ENCODE measurements at places on chromosomes 6 and 20.

GRCh38 chr6:142913511-142914047 lies 31.4 kb downstream of the HIVEP2 start:
- no peak for DNase-seq

DNA sequence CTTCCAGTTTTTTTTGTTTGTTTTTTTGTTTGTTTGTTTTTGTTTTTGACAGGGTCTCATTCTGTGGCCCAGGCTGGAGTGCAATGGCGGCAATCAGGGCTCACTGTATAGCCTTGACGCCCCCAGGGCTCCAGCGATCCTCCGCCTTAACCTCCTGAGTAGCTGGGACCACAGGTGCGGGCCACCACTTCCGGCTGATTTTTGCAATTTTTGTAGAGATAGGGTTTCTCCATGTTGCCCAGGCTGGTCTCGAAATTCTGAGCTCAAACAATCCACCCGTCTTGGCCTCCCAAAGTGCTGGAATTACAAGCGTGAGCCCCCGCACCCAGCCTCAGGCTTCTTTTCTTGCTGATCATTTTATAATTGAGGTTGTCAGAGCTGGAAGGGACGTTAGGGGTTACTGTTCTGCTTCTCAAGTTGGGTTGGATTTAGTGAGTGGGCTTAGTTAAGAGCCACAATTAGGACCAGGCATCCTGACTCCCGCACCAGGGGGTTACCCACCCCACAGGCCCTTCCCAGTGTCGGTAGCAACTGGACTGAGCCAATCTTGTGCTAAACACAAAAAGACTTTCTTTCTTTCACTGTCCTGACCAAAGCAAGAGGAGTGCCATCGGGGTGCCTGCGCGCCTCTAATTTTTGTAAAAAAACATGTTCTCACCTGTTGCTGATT lies 13.1 kb upstream of the ZSCAN9 start:
- DNase-seq, result no peak

GRCh38 chr20:33160681-33161080 lies 7.3 kb upstream of the BPIFA2 start:
- DNase-seq, result no peak

GRCh38 chr20:61965606-61966491 lies 99.8 kb downstream of the TAF4 start:
- no peak for DNase-seq

DNA sequence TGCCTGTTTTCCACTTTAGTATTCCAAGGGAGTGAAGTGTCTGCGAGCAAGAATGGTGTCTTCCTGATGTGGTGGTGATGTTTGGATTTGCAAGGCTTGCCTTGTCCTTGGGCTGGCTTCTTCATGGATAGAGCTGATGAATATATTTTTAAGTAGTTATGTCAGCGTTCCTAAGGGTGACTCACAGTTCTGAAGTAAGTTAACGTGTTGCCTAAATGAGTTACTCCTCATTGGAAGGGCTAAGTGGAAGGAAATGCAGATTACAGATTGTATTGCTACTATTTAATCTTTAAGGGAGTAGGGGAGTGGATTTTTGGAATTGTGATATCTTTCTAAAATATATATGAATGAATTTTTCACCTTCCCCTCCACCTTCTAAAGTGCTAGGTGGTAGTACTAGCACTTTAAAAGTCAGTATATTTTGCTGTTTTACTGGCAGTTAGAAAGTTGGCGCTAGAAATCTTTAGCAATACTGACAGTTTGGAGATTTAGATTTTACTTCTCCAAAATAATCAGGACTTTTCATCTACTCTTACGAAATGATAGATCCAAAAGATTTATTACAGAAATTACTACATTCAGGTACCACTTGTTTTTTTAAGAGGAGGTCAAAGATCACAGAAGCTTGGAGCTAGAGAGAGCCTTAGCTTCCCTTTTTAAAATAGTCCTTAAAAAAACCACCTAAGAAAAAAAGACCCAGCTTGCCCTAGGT lies 197.4 kb downstream of the JARID2 start:
- DNase-seq, result peak; percentile 77

GRCh38 chr6:1290805-1291204 lies 21.1 kb upstream of the FOXQ1 start:
- no peak for DNase-seq

DNA sequence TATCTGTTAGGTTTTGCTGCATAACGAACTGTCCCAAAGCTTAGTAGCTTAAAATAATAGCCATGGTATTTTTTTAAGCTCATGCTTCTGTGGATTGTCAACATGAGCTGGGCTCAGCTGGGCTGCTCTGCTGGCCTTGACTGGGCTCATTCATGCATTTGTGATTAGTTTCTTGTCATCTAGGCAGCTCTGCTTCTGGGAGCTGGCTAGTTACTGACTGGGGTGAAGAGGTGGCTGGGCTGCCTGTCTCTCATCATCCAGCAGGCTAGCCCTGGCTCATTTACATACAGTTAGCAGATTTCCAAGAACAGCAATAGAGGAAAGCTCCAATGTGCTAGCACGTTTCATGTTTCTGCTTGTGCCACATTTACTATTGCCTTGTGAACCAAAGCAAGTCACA lies 165.1 kb upstream of the PCSK2 start:
- no peak for DNase-seq

- DNase-seq, result no peak
These were observed 6.0 kb downstream of the GJA1 start for GRCh38 chr6:121441477-121441876.

- no peak for DNase-seq
These were observed 57.5 kb downstream of the BFSP1 start for GRCh38 chr20:17473659-17474058.

- DNase-seq, result no peak
These were observed 884.5 kb upstream of the GJE1 start for GRCh38 chr6:141248021-141248799.

DNA sequence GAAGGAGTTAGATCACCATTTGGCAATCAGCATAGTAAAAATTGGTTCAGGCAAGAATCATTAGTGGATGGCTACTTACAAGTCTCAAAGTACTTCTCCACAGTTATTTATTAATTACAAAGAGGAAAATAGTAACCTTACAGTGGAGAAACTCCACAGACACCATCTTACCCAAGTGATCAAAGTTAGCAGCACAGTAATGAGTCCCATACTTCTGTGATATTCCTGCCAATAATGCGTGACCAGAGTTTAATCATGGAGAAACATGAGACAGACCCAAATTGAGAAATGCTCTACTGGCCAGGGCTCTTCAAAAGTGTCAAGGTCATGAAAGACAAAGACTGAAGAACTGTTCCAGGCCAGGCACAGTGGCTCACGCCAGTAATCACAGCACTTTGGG lies 9.5 kb downstream of the TBC1D7 start:
- DNase-seq, result no peak

DNA sequence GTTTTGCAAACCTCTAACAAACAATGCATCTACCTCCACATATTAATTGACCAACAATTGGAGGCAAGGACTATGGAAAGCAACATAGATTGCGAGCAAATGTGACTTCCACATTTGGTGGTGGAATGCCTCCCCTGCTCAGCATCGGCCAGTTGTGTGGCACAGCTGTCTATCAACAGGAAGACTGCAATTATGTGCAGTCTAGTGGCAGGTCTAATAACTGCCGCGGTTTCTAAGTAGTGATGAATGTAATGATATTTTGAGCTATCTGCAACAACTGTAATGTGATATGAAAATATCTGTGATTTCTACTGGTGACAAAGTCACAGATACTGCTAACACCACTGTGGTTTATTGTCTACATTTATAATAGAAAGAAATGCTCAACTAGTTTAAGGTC lies 56.8 kb downstream of the NCR2 start:
- DNase-seq, result no peak

DNA sequence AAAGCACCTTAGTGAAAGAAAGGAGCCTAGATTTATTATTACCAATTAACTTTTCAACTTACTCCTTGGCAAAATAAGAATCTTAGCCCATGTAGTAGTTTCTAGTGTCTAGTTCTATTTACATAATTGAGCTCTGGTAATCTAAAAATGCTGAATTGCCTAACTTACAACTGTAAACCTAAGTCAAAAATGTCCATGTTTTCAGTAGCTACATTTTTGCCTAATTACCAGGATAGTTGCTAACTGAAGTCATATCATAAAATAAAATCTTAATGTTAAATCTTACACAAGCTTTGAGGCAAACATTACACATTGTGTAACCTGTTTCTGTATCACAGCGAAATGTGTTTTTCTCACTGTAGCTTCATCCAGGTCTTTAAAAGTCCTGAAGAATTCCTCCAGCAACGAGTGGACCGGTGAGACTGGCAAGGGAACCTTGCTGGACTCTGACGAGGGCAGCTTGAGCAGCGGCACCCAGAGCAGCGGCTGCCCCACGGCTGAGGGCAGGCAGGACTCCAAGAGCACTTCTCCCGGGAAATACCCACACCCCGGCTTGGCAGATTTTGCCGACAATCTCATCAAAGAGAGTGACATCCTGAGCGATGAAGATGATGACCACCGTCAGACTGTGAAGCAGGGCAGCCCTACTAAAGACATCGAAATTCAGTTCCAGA lies 7.6 kb upstream of the CLDN20 start:
- DNase-seq, result no peak

GRCh38 chr6:74715355-74716085 lies 490.3 kb downstream of the COL12A1 start:
- no peak for DNase-seq

DNA sequence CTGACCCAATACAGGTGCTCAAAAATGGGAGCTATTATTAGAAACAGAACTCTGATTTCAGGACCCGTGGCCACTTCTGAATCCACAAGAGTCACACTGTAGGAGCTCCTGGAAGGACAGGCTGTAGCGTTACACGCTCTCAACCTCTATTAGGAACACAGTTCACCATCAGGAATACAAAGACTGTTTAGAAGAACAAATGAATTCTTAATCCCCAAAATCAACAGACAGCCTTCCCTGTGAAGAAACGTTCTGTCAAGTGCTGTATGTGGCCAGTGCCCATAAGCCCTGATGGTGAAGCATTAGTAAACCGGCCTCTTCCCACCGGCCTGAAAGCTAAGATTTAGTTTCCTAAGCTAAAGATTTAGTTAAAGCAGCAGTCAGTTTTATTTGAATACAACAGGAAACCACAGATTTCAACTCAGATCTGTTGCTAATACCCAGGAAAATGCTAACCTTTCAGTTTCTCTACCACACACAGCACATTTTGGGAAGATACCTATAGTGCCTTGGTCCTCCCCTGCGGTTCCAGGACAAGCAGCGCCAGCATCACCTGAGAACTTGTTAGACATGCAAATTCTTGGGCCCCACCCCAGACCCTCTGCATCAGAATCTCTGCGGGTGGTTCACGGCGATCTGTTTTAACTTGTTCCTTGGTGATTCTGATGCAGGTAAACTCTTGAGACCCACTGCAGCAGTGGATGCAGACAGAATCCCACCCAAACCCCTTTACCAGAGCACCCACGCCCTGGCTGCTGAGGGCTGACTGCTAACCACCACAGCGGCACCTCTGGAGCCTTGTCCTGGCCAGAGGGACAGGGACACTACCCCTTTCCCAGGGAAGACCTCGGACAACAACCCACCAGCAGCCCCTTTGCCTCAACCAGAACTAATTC lies 33.4 kb downstream of the MTRES1 start:
- DNase-seq, result no peak
